T-helper 2 cell (primary cell): ENCODE measurements at places on chromosomes 5 and 9.

DNA sequence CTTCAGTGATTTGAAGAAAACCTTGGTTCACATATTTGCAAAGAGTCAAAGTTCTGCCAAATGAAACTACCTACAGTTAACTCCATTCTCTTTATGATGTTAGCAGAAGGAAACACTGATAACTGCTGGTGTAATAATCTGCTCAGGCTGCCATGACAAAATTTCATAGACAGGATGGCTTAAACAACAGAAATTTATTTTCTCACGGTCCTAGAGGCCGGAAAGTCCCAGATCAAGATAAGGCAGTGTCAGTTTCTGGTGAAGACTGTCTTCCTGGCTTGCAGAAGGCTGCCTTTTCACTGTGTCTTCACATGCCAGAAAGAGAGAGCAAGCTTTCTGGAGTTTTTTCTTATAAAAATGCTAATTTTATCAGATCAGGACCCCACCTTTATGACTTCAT, 102.4 kb upstream of the PARP8 start:
- DNase-seq, result no peak

- DNase-seq, result no peak
Observed at GRCh38 chr9:34072868-34073590, 24.3 kb upstream of the UBAP2 start.

DNA sequence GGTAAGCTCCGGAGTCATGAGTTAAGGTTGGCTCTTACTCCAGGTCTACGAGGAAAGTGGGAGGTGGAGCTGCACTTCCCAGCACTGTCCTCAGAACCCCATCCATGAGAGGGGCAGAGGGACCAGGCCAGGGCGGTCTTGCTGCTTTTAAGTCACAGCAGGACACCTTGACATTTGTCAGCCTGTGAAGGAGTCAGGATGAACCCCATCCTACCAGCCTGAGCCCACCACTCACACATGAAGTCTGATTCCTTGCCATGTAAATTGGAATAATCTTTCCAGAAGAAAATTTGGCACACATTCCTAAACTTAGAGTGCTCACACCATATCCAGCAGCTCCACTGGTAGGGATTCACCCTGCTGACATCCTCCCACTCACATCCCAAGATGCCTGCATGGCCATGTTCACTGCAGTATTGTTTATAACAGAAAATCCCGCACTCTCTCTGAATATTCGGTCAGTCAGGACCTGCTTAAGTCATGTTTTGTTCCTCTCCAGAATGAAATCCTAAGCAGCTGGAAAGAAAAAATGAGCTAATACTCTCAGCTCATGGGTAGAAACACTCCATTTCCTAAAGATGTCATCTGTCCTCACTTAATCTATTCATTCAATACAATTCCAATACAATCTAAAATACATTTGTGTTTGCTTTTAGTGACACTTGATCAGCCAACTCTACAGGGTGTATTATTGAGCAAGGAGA, 79.3 kb upstream of the COL5A1 start:
- no peak for DNase-seq

GRCh38 chr5:68015381-68016302, 199.9 kb upstream of the PIK3R1 start:
- DNase-seq, result no peak

GRCh38 chr9:99533421-99533820, 288.3 kb upstream of the NR4A3 start:
- no peak for DNase-seq

DNA sequence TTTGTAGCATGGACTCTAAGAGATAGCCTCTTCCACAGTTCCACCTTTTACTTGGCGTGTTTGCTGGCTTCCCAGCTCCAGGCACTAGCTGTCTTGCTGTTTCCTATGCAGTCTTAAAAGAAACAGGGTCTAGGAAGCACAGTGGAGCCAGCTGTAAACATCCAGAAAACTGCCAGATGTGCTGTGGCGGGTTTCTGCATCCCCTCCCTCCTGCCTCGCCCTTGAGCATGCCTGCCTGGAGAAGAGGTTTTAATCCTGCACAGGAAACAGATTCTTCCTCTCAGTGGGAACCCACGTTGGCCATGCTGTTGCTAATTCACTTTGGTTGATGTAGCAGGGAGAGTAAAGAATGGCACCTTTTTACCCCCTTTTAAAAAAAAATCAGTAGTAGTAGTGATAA, 121.3 kb downstream of the RPS23 start:
- no peak for DNase-seq

DNA sequence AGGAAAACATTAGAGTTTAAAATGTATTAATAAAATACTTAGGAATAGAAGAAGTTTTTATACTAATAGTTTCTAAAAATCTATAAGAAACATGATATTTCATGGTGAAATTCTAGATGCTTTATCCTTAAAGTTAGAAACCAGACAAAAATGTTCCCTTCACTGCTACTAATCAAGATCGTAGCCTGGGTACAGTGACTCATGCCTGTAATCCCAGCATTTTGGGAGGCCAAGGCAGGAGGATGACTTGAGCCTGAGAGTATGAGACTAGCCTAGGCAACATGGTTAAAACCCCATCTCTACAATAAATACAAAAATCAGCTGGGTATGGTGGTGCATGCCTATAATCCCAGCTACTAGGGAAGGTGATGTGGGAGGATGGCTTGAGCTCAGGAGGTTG, 30.4 kb upstream of the KLF9 start:
- DNase-seq, result no peak

GRCh38 chr5:73152411-73153388, 20.3 kb upstream of the TMEM174 start:
- DNase-seq, result no peak

- no peak for DNase-seq
Observed at GRCh38 chr9:124496075-124496449, 11.1 kb downstream of the NR5A1 start.

DNA sequence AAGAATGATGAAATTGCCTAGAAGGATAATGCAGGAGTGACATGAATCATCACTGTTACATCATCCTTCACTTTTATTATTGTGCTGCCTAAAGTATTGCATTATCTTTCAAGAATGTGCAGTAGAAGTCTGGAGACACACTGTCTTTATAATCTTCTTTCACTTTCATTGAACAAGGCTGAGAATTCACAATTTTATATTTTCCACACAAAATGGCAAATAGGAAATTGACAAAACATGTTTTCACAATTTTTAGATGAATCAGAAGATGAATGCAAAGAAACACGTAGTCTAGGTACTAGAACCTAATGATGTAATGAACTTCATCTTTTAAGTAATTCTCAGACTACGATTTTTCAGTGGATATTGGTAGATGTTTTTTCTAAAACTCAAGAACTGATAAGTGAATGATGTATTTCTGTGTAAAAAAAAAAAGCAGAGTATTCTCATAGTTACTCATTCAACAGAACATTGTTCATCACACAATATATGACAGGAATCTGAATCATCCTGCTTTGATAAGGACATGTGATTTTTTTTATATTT, 131.5 kb upstream of the GRHPR start:
- no peak for DNase-seq

DNA sequence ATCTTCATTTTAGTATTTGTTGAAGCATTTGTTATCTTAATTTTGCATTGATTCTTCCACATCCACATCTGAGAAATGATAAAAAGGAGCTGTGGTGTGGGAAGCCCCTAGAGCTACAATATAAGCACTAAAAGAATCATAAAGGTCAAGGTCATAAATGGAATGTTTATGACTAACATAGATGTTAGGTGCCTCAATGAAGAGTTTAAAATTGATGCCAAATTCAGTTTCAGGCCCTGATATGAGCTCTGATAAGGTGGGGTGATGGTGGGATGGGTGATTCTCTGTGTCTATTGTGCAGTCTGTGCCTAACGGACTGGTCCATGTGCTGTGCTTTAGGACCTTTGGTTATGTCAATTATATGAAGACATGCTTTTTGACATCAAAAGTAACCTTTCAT, 61.2 kb upstream of the CAMK4 start:
- DNase-seq, result no peak

- no peak for DNase-seq
Observed at GRCh38 chr5:113027431-113027830, 50.8 kb downstream of the DCP2 start.

GRCh38 chr5:15008476-15008875, 136.9 kb upstream of the ANKH start:
- no peak for DNase-seq

DNA sequence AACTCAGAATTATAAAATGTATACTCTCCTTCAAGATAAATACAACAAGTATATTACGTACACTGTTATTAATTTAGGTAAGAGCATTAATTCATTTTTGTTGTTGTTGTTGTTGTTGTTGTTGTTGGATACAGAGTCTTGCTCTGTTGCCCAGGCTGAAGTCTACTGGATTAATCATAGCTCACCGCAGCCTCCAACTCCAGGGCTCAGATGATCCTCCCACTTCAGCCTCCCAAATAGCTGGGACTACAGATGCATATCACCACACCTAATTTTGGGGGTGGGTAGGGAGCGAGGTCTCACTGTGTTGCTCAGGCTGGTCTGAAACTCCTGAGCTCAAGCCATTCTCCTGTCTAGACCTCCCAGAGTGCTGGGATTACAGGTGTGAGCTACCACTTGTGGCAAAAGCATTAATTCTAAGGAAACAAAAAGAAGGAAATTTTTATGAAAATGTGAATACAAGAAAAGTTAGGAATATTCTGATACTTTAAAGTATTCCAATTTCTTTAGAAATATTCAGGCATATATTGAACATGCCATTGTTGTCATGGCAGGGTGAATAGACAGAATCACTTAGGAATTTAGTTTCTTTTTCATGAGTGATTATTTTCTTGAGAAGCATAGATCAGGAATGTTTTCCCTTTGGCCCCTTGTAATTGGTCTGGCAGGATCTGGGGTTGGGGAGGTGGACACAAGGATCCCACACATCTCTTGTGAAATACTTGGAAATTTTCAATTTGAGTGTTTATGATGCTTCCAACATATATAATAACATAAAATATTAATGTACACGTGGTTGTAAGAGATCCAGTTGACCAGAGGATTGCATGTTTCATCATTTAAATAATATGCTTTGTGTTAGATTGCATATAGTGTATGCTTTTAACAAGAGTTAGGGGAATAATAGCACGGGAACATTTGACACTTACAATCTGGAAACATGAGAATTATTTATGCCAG, 263.6 kb downstream of the FANCC start:
- no peak for DNase-seq

GRCh38 chr5:147474140-147474539, 35.7 kb downstream of the DPYSL3 start:
- no peak for DNase-seq

- peak; percentile 60 for DNase-seq
Observed at GRCh38 chr5:79699763-79700400, 10.2 kb downstream of the CMYA5 start.

DNA sequence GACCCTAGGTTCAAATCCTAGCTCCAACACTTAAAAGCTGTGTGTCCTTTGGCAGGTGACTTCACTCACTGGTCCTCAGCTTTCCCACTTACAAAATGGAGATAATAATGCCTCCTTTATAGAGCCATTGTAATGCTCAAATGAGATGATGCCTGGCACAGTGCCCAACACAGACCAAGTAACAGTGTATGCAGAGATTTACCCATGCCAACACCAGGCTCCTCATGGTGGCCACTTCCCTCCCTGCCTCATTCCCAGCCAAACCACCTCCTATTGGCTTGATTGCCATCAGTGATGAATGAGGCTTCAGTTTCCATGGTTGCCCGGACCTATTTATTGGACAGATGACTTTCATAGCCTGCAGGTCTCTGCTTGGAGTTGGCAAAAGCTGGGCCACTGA, 469.4 kb downstream of the CDK5RAP2 start:
- DNase-seq, result no peak

GRCh38 chr5:51599587-51599986, 216.3 kb downstream of the ISL1 start:
- DNase-seq, result no peak

GRCh38 chr5:72328172-72328571, 8.0 kb downstream of the PTCD2 start:
- no peak for DNase-seq

DNA sequence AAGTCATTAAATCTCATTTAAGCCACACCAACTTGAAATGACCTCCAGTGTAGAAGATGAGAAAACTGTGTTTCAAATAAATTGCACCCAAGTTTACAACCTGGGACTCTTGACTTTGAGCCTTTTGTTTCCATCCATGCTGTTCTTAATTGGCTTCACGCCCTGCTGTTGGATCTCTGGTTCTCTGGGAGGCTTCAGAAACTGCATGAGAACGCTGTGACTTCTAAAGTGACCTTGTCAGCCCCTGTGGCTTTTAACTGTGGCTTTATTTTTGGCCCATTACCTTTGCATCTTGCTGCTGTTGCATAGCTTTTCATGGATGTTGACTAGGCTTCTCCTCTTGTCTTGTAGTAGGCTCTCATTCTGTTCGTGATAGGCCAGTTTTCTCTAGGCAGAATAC, 29.3 kb downstream of the TNFAIP8 start:
- no peak for DNase-seq

DNA sequence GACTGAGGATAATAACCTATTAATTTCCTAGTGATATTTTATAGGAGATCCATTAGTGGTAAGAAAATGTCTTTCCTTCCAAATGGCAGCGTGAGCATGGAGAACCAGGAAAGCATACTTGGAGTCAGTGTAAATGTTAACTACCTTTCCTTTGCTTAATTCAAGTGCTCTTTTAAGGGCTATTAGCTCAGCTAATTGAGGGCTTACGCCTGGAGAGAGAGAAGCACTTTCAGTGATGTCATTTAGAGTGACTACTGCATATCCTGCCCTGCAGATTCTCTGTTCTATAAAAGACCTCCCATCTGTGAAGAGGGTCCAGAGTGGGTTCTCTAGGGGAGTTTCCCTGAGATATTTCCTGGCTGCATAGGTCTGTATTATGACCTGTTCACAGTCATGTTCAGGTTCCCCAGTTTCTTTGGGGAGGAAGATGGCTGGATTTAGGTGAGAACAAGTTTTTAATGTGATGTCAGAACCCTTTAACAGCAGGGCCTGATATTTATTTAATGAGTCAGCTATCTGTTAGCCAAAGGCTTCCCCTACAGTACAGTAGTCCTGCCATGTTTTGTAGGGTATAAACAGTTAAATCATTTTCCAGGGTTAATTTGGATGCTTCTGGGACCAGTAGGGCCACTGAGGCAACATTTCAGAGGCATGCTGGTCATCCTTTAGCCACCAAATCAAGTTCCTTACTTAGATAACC, 89.6 kb downstream of the TRIM36 start:
- no peak for DNase-seq

DNA sequence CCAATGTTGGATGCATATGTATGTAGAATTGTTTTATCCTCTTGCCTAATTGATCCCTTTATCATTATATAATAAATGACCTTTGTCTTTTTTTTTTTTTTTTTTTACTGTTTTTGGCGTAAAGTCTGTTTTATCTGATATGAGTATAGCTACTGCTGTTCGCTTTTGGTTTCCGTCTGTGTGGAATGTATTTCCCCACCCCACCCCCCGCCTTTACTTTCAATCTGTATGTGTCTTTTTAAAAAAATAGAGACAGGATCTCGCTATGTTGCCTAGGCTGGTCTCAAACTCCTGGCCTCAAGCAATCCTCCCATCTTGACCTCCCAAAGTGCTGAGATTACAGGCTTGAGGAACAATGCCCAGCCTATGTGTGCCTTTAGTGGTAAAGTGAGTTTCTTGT, 11.3 kb downstream of the AHRR start:
- DNase-seq, result no peak

DNA sequence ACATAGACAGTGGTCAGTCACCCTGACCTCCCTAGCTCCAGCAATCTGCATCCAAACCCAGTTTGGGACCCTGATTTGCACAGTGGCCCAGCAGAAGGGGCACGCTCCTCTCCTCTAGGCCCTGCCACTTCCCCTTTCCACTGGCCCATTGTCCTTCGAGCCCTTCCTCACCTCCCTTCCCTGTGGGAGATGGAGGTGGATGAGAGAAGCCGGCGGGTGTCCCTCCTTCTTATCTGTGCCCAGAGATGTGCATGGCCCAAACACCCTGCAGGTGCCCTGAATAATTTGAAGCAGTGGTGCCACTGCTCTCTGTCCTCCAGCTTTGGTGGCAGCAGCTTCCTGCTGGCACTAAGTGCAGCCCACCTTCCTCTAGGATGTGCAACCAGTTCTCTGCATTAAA, 140.0 kb downstream of the BARX1 start:
- DNase-seq, result no peak
